ENCODE measurements at places on chromosomes 16 and 17.
A peak's percentile ranks its signal among the peaks of the same experiment; 100 is the strongest.

- no peak for DNase-seq
Measured at GRCh38 chr16:22634954-22635353, 124.3 kb downstream of the NPIPB5 start.

DNA sequence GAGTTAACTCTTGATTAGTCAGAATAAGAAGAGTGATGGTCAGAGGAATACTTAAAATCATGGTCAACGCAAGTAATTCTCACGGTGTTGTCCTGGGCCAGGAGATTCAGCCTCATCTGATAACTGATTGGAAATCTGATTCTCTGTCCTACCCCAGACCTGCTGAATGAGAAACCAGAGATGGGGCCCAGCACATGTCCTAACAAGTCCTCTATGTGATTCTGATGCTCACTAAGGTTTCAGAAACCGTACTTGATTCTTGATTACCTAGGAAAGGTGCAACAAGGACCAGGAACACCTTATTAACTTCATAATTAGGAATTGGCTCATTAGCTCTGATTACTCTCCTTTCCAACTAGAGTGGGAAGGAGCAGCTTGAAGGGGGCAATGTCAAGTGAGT lies 44.5 kb downstream of the ANKFY1 start:
- no peak for DNase-seq

DNA sequence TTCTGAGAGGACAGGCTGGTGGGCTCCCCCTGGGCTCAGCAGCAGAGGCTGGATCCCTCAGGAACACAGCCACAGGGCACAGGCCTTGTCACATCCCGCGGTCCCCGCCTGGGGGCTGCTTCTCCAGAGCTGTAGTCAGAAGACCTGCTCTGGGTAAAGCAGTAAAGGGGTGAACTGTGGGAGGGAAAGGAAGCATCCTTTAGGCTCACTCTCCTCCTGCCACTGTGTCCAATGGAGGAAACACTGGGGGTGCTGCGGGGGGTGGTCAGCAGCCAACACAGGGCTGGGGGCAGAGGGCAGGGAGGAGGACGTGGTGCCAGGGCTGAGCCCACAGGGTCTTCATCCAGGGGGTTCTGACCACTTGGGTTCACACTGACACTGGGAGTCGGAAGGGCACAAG lies 5.0 kb upstream of the SLC38A8 start:
- DNase-seq = no peak

DNA sequence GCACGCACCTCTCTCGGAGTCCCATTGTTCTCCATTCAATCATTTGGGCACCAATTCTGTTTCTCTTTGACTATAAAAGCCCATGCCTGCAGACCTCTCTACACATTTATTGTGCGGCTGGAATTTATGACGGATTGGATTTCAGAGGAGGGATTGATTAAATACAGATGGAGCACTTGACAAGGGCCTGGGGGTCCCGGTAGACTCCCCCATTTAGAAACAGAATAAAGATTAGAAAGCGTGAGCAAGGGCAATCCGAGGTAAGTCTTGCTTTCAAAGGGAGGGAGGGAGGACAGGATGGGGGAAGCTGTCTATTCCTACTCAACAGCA lies 15.1 kb upstream of the PITPNM3 start:
- no peak for DNase-seq

DNA sequence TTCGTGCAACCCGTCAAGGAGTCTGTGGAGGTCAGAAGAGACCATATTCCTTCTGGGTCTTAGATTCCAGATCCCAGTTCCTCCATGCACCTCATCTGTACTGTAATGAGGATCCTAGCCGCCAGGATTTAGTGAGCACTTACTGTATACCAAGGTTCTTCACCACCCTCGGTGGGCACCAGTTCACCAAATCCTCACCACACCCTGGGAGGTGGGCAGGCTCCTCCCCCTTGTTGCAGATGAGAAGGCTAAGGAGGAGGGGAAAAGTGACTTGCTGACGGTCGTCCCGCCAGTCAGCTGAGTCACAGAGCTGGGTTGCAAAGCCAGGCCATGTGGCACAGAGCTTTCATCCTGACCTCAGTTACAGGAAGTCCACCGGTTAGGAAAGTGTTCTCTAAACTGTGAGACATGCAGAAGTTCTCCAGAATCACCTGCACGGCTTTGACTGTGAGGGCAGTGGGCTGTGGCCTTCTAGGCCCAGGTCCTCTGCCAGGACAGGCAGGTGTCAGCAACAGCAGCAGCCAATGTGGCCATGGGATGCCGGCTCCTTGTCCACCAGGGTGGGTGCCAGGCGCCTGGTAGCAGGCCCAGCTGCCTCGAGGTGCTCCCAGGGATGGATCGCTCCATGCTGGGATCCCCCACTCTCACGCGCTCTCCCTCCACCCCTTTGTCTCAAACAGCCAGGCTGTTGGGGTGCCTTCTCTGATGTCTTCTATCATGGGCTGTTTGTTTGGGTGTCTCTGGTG lies 240.3 kb upstream of the GSE1 start:
- DNase-seq = peak; percentile 54

GRCh38 chr16:15948532-15949209 lies 745 bp upstream of the ABCC1 start:
- no peak for DNase-seq

DNA sequence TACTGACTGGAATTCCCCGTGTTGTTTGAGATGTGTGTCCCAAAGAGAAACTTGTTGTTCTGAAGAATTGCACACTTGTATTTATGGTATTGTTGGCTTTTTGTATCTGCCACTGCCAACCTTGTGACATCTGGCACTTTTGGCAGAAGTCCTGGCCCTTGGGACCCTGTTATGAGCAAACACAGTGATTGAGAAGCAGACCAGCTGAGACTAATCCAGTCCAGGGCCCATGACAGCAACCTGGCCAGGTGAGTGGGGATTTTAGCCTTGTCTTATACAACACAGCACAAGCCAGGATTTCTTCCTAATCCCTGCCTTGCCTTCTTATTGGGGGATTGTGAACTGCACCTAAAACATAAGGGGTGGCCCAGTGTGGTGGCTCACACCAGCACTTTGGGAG lies 80.0 kb downstream of the NTN1 start:
- DNase-seq = no peak

GRCh38 chr16:54657709-54658102 lies 273.0 kb upstream of the IRX5 start:
- no peak for DNase-seq

GRCh38 chr16:23356941-23357340 lies 54.8 kb downstream of the SCNN1B start:
- no peak for DNase-seq

- DNase-seq = no peak
Measured at GRCh38 chr17:21072745-21073197, 30.0 kb upstream of the USP22 start.

DNA sequence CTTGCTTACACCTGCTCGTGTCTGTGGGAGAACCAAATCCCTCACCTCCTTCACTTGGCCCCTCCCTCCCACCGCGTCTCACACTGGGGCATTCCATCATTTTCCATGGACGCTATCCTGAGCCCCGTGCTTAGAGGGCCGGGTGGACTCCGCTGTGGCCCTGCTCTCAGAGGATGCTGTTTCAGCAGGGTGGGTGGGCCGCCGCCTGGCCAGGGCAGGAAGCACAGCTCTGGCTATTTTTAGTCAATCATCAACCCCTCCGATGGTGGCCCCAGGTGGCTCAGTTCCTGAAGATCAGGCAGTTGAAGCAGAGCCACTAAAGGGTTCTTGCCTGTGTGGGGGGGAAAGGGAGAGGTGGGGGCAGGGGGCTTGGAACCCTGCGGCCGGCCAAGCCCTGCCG lies 230.3 kb downstream of the ENGASE start:
- no peak for DNase-seq

DNA sequence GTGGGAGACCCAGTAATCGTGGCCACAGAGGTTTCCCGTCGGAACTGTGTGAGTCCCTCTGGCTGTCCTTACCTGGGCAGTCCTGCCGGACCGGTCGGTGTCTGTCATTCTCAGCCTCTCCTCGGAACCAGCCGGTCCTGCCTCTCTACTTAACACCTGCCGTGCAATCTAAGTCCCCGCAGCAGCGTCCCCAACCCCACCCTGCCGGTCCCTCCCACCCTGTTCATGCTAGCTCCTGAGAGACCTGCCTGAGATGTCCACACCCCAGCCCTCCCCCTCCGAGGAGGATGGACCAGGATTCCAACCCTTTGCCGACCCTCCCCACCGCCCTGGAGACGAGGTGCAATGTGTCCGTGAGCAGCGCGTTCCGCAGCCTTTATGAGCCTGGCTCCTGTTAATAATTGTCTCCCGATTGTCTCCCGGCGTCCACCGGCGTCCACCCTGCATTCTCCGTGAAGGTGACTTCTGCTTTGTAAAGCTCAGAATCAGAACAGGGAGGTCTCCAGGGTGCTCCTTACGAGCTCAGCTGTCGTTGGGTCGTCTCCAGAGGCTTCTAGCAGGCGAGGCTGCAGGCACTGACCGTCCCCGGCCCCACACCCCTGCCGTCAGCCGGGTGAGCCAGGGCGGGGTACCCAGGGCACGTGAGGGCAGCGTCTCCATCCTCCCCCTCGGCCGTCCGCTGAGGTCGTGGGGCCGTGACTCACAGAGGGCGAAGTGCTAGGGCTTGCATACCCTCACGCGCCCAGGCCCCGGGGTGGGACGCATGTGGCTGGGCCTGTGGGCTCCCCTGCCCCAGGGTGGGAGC lies 10.1 kb downstream of the METRNL start:
- peak; percentile 44 for DNase-seq
